ENCODE measurements at places on chromosomes 11 and 22. TPM values are rescaled to one million over a fixed set of nuclear protein-coding genes. Genes with fewer than 3 reads are reported as not detected.

Gene OR10S1
- total RNA-seq = not detected

Gene RAG2
- not detected for total RNA-seq

Gene SLC22A9
- total RNA-seq = not detected

Gene KCNC1
- 0.14 TPM for total RNA-seq

Gene XKR3
- not detected for total RNA-seq

Gene DPAGT1
- 31.6 TPM for total RNA-seq

Gene WT1
- 5.3 TPM for total RNA-seq

Gene FAM180B
- not detected for total RNA-seq

Gene HEPHL1
- not detected for total RNA-seq

Gene CNTF
- total RNA-seq = 1.4 TPM

Gene OR52N4
- not detected for total RNA-seq

Gene KRTAP5-2
- total RNA-seq = not detected

Gene MMP1
- total RNA-seq = 0.73 TPM

Gene CELF1
- total RNA-seq = 50.9 TPM

Gene SPI1
- total RNA-seq = not detected

Gene ABCC8
- 9.5 TPM for total RNA-seq

Gene OR8A1
- not detected for total RNA-seq

Gene FAM181B
- 0.04 TPM for total RNA-seq

Gene RFPL2
- total RNA-seq = 0.16 TPM

Gene ZFPL1
- 32.9 TPM for total RNA-seq

Gene SLC22A25
- total RNA-seq = not detected

Gene GGT1
- total RNA-seq = 105 TPM

Gene NLRP14
- total RNA-seq = not detected

Gene OR4D5
- total RNA-seq = not detected

Gene CYP2D6
- total RNA-seq = 0.49 TPM

Gene MOGAT2
- not detected for total RNA-seq

Gene LRRC56
- total RNA-seq = 0.54 TPM

Gene OR2AG2
- total RNA-seq = not detected

Gene GP1BB
- total RNA-seq = 1.5 TPM

Gene FXYD2
- total RNA-seq = 18.4 TPM

Gene CCDC15
- 0.86 TPM for total RNA-seq

Gene ANO5
- total RNA-seq = 1.9 TPM
